A549 treated with AZD2906 at 1 μM for 4 hours (cell line): ENCODE measurements at places on chromosomes 6 and 20. TPM values are rescaled to one million over a fixed set of nuclear protein-coding genes. Genes with fewer than 3 reads are reported as not detected.

CRISP3 gene
- total RNA-seq: not detected in 5 replicates

RAB44 gene
- 0.02 to 0.07 TPM (median 0.05 TPM) in 4 of 5 replicates, not detected in the other for total RNA-seq

DNPH1 gene
- total RNA-seq: 77.7 to 112 TPM (median 101 TPM) in 5 replicates

HLA-F gene
- 3.5 to 5.1 TPM (median 4.2 TPM) in 5 replicates for total RNA-seq

MRPL18 gene
- total RNA-seq: 72.2 to 97.1 TPM (median 88.3 TPM) in 5 replicates

CMTR1 gene
- total RNA-seq: 14.7 to 17.2 TPM (median 16.2 TPM) in 5 replicates

GLO1 gene
- 86.9 to 93.7 TPM (median 90.3 TPM) in 5 replicates for total RNA-seq

PROKR2 gene
- not detected in 5 replicates for total RNA-seq

OXT gene
- not detected in 5 replicates for total RNA-seq

MRPS26 gene
- total RNA-seq: 106 to 165 TPM (median 157 TPM) in 5 replicates

GTSF1L gene
- not detected in 5 replicates for total RNA-seq

C6orf132 gene
- 3.4 to 4.0 TPM (median 3.9 TPM) in 5 replicates for total RNA-seq

TLDC2 gene
- total RNA-seq: not detected in 5 replicates

ANKEF1 gene
- 5.1 to 5.9 TPM (median 5.5 TPM) in 5 replicates for total RNA-seq

DLL1 gene
- total RNA-seq: 0.14 to 0.37 TPM (median 0.23 TPM) in 5 replicates

PI16 gene
- 0.03 to 0.07 TPM in 2 of 5 replicates, not detected in the others for total RNA-seq

VSX1 gene
- total RNA-seq: 0.66 to 1.2 TPM (median 0.93 TPM) in 5 replicates

ZBTB46 gene
- total RNA-seq: 0.73 to 0.85 TPM (median 0.76 TPM) in 5 replicates

RGS17 gene
- total RNA-seq: 4.7 to 6.3 TPM (median 5.8 TPM) in 5 replicates

LY86 gene
- not detected in 5 replicates for total RNA-seq

RIMS1 gene
- not detected in 5 replicates for total RNA-seq

ENPP4 gene
- total RNA-seq: 0.24 to 0.35 TPM (median 0.31 TPM) in 5 replicates

IL20RA gene
- total RNA-seq: 0.06 to 0.14 TPM in 2 of 5 replicates, not detected in the others

NHSL1 gene
- 2.6 to 3.8 TPM (median 3.4 TPM) in 5 replicates for total RNA-seq

KCNK17 gene
- not detected in 5 replicates for total RNA-seq

PPP1R3G gene
- total RNA-seq: 1.9 to 2.6 TPM (median 2.2 TPM) in 5 replicates

RNGTT gene
- total RNA-seq: 6.7 to 9.8 TPM (median 8.1 TPM) in 5 replicates

HS3ST5 gene
- not detected in 5 replicates for total RNA-seq

PHACTR1 gene
- 0.11 TPM in 1 of 5 replicates, not detected in the others for total RNA-seq

DLK2 gene
- total RNA-seq: 5.6 to 9.0 TPM (median 8.9 TPM) in 5 replicates

TBC1D32 gene
- total RNA-seq: 0.69 to 1.1 TPM (median 0.76 TPM) in 5 replicates

SMIM28 gene
- not detected in 5 replicates for total RNA-seq

PSMA7 gene
- 494 to 584 TPM (median 580 TPM) in 5 replicates for total RNA-seq

SLC22A1 gene
- total RNA-seq: 0.73 to 2.3 TPM (median 1.7 TPM) in 5 replicates

MEI4 gene
- not detected in 5 replicates for total RNA-seq

AGPAT4 gene
- total RNA-seq: 3.4 to 5.8 TPM (median 5.2 TPM) in 5 replicates

TMEM63B gene
- 11.7 to 16.2 TPM (median 14.1 TPM) in 5 replicates for total RNA-seq
